Kidney (tissue), 22 donors: ENCODE measurements at places on chromosomes 4 and X. TPM values are rescaled to one million over a fixed set of nuclear protein-coding genes. Genes with fewer than 3 reads are reported as not detected.

FMR1NB gene
- not detected for polyA plus RNA-seq

ADAM29 gene
- polyA plus RNA-seq, result not detected

STPG2 gene
- 0.43 TPM for polyA plus RNA-seq

SLC6A14 gene
- not detected for polyA plus RNA-seq

GPR143 gene
- 8.7 TPM for polyA plus RNA-seq

PIR gene
- polyA plus RNA-seq, result 36.5 TPM

FGF2 gene
- 2.3 TPM for polyA plus RNA-seq

PDGFC gene
- polyA plus RNA-seq, result 12.3 TPM

GAGE12J gene
- not detected for polyA plus RNA-seq

CXCR3 gene
- 0.24 TPM for polyA plus RNA-seq

TNMD gene
- polyA plus RNA-seq, result 2.6 TPM

OGT gene
- polyA plus RNA-seq, result 32.2 TPM

PTTG2 gene
- not detected for polyA plus RNA-seq

CCSER1 gene
- 4.2 TPM for polyA plus RNA-seq

NAA11 gene
- polyA plus RNA-seq, result not detected

DIPK2B gene
- 4.6 TPM for polyA plus RNA-seq

CFAP99 gene
- 1.5 TPM for polyA plus RNA-seq

SOX3 gene
- not detected for polyA plus RNA-seq

NSUN7 gene
- polyA plus RNA-seq, result 4.1 TPM

PCYT1B gene
- 0.26 TPM for polyA plus RNA-seq

RNF175 gene
- not detected for polyA plus RNA-seq

XPNPEP2 gene
- polyA plus RNA-seq, result 78.6 TPM

GABRG1 gene
- 0.04 TPM for polyA plus RNA-seq

GAB1 gene
- polyA plus RNA-seq, result 3.6 TPM

UBE2K gene
- 59.6 TPM for polyA plus RNA-seq

CNKSR2 gene
- 0.06 TPM for polyA plus RNA-seq

FAM200B gene
- polyA plus RNA-seq, result 115 TPM

RIBC1 gene
- polyA plus RNA-seq, result 6.4 TPM

DMD gene
- polyA plus RNA-seq, result 4.2 TPM

ADH1B gene
- polyA plus RNA-seq, result 38.6 TPM

FGD1 gene
- polyA plus RNA-seq, result 2.7 TPM

ATP5ME gene
- 1,928 TPM for polyA plus RNA-seq

UGT2B17 gene
- not detected for polyA plus RNA-seq

IL13RA2 gene
- 17.4 TPM for polyA plus RNA-seq

TLR6 gene
- 0.62 TPM for polyA plus RNA-seq

CCDC149 gene
- polyA plus RNA-seq, result 6.9 TPM

TBC1D9 gene
- 14.4 TPM for polyA plus RNA-seq

CLDN34 gene
- polyA plus RNA-seq, result not detected

GUCY1A1 gene
- polyA plus RNA-seq, result 6.9 TPM

SHROOM2 gene
- 3.5 TPM for polyA plus RNA-seq

HOPX gene
- polyA plus RNA-seq, result 8.9 TPM

DCAF8L1 gene
- polyA plus RNA-seq, result not detected

NAP1L2 gene
- polyA plus RNA-seq, result 11.0 TPM

OR13H1 gene
- polyA plus RNA-seq, result not detected

SLITRK4 gene
- 2.8 TPM for polyA plus RNA-seq

HTN1 gene
- not detected for polyA plus RNA-seq

PNMA6F gene
- polyA plus RNA-seq, result not detected

AMTN gene
- not detected for polyA plus RNA-seq

PNMA6A gene
- polyA plus RNA-seq, result 15.8 TPM

VCX3A gene
- not detected for polyA plus RNA-seq

STAP1 gene
- 17.9 TPM for polyA plus RNA-seq

MBNL3 gene
- 3.3 TPM for polyA plus RNA-seq

CMC4 gene
- polyA plus RNA-seq, result 26.2 TPM

OTUD6A gene
- polyA plus RNA-seq, result not detected
